ENCODE measurements at places on chromosomes 7 and 10. TPM values are rescaled to one million over a fixed set of nuclear protein-coding genes. Genes with fewer than 3 reads are reported as not detected.

DNA sequence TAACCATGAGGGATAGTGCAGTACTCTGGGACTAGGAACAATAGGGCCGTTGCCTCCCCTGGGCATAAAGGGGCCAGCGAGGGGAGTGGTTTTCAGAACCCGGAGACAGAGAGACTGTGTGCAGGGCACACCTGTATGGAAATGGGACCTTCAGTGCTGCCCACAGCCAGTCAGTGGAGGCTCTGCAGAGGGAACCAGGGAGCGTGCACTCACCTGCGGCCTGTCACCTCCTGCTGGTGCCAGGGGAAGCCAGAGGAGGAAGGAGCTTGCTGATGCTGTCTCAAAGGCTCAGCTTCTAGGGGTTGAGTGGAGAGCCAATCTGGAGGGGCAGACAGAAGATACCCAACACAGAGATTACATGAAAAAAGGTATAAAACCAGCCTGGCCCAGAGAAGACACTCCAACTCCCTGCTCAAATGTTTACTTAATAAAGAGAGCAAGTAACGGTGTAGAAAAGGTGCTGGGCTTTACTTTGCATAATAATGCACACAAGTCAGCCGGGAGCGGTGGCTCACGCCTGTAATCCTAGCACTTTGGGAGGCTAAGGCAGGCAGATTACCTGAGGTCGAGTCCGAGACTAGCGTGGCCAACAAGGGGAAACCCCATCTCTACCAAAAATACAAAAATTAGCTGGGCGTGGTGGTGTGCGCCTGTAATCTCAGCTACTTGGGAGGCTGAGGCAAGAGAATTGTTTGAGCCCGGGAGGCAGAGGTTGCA, 35.5 kb upstream of the WAPL start:
- DNase-seq: no peak
- no peaks in the 10 kb centered on the region for H3K27me3 ChIP-seq
- no peak overlapping the region for H3K27ac ChIP-seq
- no peak overlapping the region for H3K4me3 ChIP-seq
- no peaks in the 10 kb centered on the region for H3K36me3 ChIP-seq

DNA sequence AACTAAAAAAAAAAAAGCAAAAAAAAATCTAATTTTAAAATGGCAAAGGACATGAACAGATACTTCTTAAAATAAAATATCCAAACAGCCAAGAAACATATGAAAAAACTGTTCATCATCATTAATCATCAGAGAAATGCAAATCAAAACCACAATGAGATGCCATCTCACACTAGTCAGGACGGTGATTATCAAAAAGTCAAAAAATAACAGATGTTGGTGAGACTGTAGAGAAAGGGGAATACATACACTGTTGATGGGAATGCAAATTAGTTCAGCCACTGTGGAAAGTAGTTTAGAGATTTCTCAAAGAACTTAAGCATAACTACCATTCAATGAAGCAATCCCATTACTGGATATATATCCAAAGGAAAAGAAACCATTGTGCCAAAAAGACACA, 30.2 kb downstream of the COBL start:
- H3K27me3 ChIP-seq: no peaks in the 10 kb centered on the region
- H3K27ac ChIP-seq: no peak overlapping the region
- no peak overlapping the region for H3K4me3 ChIP-seq

GRCh38 chr7:138374119-138374693, 85.9 kb upstream of the TRIM24 start:
- H3K27me3 ChIP-seq: no peaks in the 10 kb centered on the region
- H3K4me3 ChIP-seq: no peak overlapping the region
- DNase-seq: no peak
- H3K36me3 ChIP-seq: no peaks in the 10 kb centered on the region
- H3K27ac ChIP-seq: no peak overlapping the region

DNA sequence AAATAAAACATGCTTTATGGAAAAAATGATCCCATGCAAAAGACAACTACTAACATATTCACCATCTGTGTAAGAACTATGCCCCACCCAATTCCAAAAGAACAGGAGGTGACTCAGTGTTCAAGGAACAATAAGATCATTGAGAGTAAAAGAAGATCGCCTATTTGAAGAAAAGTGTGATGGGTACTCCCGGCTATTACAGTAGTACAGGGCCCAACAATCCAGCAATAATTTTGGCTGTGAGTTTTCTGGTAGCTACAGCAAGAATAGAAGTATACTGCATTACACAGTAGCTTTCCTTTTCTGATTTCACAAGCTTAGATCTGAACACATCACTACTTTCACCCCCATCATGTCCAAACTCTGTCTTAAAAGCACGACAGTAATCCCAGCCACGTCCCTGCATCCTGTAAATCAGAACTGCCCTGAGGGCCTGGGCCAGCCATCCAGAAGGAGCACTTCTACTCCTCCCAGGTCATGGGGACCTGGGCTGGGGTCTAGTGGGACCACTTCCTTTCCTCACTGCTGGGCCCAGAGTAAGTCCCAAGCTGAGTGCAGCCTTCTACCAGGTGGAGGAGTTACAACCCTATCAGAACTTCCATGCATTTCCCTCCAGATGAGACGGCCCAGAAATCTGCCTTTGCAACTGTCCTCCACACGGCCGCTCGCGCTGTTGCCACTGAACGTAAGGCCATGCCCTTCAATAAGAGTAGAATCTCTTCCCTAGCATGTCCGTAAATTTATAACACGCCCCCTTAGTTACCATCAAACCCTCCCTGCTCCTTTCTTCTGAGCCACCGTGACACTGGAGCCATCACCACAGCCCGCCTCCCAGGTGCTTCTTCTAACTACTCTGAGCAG, 7.9 kb downstream of the ESYT2 start:
- peaks cover 55% of the 10 kb centered on the region for H3K4me1 ChIP-seq
- peak overlapping the region; percentile 99 for H3K27ac ChIP-seq
- H3K4me3 ChIP-seq: peak overlapping the region; percentile 65
- DNase-seq: peak; percentile 94
- no peaks in the 10 kb centered on the region for H3K27me3 ChIP-seq

DNA sequence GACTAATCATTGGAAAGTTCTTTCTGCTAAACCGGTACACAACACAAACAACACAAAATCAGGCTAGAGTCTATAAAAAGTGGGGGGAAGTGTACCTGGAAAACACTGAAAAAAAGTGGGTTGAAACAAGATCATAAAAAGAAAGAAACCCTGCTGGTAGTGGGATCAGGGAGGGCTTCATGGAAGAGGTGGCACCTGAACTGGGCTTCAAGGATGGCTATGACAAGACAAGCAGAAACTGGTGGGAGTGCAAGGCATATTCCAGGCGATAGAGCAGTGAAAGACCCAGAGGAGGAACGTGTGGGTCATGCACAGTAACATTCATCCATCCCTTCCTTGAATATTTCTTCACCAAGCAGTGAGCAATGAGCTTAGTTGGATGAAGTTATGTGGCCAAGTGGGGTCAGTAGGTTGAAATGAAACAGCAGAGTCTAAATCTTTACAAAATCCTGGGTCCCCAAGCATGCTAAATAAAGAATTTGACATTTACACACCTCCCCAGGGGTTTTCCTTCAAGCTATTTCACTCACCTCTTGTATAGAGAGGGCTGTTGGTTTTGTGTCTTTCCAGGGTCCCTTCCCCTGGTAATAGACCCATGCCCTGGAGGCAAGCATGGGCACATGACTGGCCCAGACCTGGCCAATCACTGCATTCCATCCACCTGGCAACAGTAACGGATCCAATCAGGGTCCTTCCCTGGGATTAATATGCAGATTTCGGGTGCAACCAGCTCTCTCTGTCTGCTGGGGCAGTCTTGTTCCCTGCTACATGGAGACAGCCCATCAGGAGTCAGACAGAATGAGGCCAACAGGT, 38.2 kb downstream of the SPOCK2 start:
- H3K4me3 ChIP-seq: no peak overlapping the region
- DNase-seq: peak; percentile 18
- no peak overlapping the region for H3K27ac ChIP-seq
- H3K27me3 ChIP-seq: no peaks in the 10 kb centered on the region

DNA sequence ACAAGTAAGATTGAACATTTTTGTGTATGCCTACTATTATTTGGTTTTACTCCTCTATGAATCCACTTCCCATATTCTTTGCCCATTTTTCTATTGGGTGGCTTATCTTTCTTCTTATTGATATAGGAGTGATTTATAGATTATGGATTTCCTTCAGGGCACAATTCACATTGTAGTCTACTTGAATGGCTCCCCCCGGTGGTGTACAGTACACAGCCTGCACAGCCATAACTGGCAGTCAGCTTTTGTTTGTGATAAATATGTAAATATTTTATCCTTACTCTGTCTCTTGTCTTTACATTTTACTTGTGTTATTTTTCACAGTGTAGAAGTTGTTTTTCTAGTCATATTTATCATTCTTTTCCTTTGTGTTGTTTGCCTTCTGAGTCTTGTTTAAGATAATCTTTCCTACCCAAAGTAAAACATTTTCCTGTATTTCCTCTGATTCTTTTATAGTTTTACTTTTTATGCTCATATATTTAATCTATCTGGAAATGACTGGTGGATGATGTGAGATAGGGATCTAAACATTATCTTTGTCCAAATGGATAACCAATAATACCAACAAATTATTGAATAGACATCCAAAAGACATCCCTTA, 23.9 kb upstream of the CALD1 start:
- no peak overlapping the region for H3K27ac ChIP-seq
- no peaks in the 10 kb centered on the region for H3K36me3 ChIP-seq
- H3K4me1 ChIP-seq: peaks cover 27% of the 10 kb centered on the region
- no peak overlapping the region for H3K4me3 ChIP-seq
- H3K27me3 ChIP-seq: no peaks in the 10 kb centered on the region

GRCh38 chr10:28211759-28212158, 91.1 kb downstream of the MPP7 start:
- no peak overlapping the region for H3K4me3 ChIP-seq
- no peak overlapping the region for H3K27ac ChIP-seq
- H3K36me3 ChIP-seq: no peaks in the 10 kb centered on the region
- no peaks in the 10 kb centered on the region for H3K4me1 ChIP-seq

GRCh38 chr7:143025371-143025770, 1.6 kb downstream of the OR9A2 start:
- H3K4me3 ChIP-seq: no peak overlapping the region
- H3K27ac ChIP-seq: no peak overlapping the region
- no peak for DNase-seq

GRCh38 chr7:135510592-135511183, 786 bp upstream of the CNOT4 start:
- DNase-seq: peak; percentile 72
- H3K36me3 ChIP-seq: no peaks in the 10 kb centered on the region
- H3K4me1 ChIP-seq: peaks cover 16% of the 10 kb centered on the region
- peak overlapping the region; percentile 10 for H3K27ac ChIP-seq
- peak overlapping the region; percentile 97 for H3K4me3 ChIP-seq

- H3K36me3 ChIP-seq: no peaks in the 10 kb centered on the region
- H3K27ac ChIP-seq: no peak overlapping the region
- H3K4me3 ChIP-seq: no peak overlapping the region
- H3K4me1 ChIP-seq: peaks cover 23% of the 10 kb centered on the region
- DNase-seq: no peak
- H3K27me3 ChIP-seq: no peaks in the 10 kb centered on the region
These were observed 11.1 kb downstream of the C10orf62 start for GRCh38 chr10:97600616-97601015.

- no peaks in the 10 kb centered on the region for H3K36me3 ChIP-seq
- no peaks in the 10 kb centered on the region for H3K4me1 ChIP-seq
- no peak overlapping the region for H3K27ac ChIP-seq
- DNase-seq: no peak
- H3K27me3 ChIP-seq: no peaks in the 10 kb centered on the region
- no peak overlapping the region for H3K4me3 ChIP-seq
These were observed 376.4 kb downstream of the HTR7 start for GRCh38 chr10:90481326-90481923.

- DNase-seq: no peak
- H3K4me3 ChIP-seq: no peak overlapping the region
- H3K27ac ChIP-seq: no peak overlapping the region
- H3K4me1 ChIP-seq: peaks cover 32% of the 10 kb centered on the region
These were observed 304.7 kb downstream of the BICC1 start for GRCh38 chr10:58817201-58817846.

DNA sequence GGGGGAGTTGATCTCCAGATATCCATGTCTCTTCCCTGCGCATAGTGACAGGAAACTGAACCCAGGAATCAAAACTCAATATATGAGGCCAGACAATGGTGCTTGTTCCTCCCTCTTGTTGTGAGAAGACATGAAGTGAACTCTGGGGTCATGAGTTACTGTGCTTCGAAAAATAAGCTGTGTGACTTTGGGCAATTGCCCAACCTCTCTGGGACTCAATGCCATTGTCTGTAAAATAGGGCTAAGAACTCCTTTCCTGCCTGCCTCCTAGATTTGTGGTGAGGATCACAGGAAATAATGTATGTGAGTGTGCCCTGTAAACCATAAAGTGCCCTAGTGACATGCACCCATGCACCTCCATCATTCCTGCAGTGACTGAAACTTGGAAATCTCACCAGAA, 48.4 kb downstream of the SYPL1 start:
- H3K27ac ChIP-seq: no peak overlapping the region
- H3K36me3 ChIP-seq: no peaks in the 10 kb centered on the region
- H3K4me3 ChIP-seq: no peak overlapping the region
- no peaks in the 10 kb centered on the region for H3K27me3 ChIP-seq
- peaks cover 22% of the 10 kb centered on the region for H3K4me1 ChIP-seq

- no peak for DNase-seq
- H3K27ac ChIP-seq: no peak overlapping the region
- no peak overlapping the region for H3K4me3 ChIP-seq
- H3K36me3 ChIP-seq: no peaks in the 10 kb centered on the region
- H3K4me1 ChIP-seq: peaks cover 22% of the 10 kb centered on the region
These were observed 60.3 kb downstream of the ATOH7 start for GRCh38 chr10:68171539-68172080.

GRCh38 chr10:102491136-102491535, 11.4 kb downstream of the ACTR1A start:
- peaks cover 7% of the 10 kb centered on the region for H3K4me1 ChIP-seq
- H3K27me3 ChIP-seq: no peaks in the 10 kb centered on the region
- no peak overlapping the region for H3K4me3 ChIP-seq
- H3K36me3 ChIP-seq: peaks cover 18% of the 10 kb centered on the region

DNA sequence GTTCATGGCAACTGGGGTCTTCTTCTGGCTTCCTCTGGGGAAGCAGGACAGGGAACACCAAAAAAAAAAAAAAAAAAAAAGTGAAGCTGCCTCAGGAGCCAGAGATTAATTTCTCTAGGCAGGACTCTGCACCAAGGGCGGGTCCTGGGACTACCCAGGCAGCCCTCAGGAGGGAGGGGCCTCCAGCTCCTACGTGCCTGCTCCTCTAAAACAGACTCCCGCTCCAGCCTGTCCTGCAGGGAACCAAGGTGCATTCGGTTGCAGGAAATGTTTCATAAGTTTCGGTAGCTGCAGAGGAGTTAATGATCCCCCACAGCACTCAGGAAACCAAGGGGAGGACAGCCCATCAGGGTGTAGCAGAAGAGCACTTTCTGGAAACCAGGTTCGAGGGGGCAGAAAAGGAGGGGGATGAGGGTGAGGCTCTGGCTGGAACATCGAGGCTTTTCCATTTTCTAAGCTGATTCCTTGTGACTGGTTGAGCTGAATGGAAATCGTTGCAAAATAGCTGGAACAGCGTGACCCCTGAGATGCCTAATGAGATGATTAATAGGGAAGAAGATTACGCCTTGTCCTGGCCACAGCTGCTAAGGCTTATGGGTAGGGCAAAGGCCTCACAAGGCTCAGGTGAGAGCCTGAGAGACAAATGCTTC, 84.2 kb downstream of the STRA8 start:
- H3K4me3 ChIP-seq: no peak overlapping the region
- H3K36me3 ChIP-seq: no peaks in the 10 kb centered on the region
- no peaks in the 10 kb centered on the region for H3K27me3 ChIP-seq
- DNase-seq: peak; percentile 24

NANOS1 gene
- total RNA-seq: under 0.01 TPM

TCERG1L gene
- total RNA-seq: not detected

FAM13C gene
- total RNA-seq: 0.54 TPM

GNAT3 gene
- not detected for total RNA-seq

NOD1 gene
- total RNA-seq: 8.6 TPM

SPDYE16 gene
- not detected for total RNA-seq

TLL2 gene
- 0.43 TPM for total RNA-seq

HYAL4 gene
- not detected for total RNA-seq

LRRC61 gene
- not detected for total RNA-seq
